ENCODE measurements at places on chromosomes 4 and X.
A peak's percentile ranks its signal among the peaks of the same experiment; 100 is the strongest.

GRCh38 chr4:16227462-16227868 lies 1.2 kb upstream of the TAPT1 start:
- DNase-seq: no peak

DNA sequence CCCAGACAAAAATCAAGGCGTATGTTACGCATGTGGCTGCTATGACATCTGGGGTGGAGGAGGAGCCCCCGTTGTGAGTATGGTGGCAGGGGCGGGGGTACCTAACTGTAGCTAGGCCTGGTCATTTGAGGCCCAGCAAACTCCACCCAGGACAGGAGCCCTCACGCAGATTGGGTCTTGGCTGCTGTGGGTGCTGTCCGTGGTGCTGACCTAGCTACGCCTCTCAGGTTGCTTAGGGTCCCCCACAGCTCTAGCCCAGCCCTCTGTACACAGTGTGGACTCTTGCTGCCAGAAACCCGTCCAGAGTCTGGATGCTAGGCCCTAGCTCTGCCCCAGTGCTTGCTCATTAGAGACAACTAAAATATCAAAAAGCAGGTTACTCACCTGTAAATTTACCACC lies 146.7 kb upstream of the PSAPL1 start:
- DNase-seq: no peak

DNA sequence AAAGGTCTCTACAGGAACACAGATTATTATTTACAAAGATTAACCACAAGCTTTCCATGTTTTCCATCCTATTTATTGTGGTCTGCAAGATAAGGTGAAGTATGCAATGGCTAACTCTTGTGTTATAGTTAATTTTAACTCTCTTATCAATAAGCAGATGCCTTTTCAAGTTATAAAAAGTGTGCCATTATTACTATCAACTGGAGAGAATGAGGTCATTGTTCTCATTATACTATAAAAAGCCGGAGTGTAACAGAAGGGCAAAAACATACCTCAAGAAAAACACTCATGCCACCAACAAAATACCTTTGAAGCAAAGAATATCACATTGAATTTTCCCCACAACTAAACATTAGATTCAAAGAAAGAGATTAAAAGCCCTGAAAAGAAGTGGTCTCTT lies 52.0 kb upstream of the SORBS2 start:
- DNase-seq: no peak

GRCh38 chr4:124997124-124997523 lies 284.6 kb upstream of the ANKRD50 start:
- no peak for DNase-seq

- peak; percentile 84 for DNase-seq
Observed at GRCh38 chr4:119087656-119088055, 48.0 kb upstream of the MYOZ2 start.

- no peak for DNase-seq
Observed at GRCh38 chr4:75542824-75543223, 13.0 kb upstream of the ODAPH start.

- no peak for DNase-seq
Observed at GRCh38 chrX:47595716-47596251, 13.5 kb downstream of the TIMP1 start.

DNA sequence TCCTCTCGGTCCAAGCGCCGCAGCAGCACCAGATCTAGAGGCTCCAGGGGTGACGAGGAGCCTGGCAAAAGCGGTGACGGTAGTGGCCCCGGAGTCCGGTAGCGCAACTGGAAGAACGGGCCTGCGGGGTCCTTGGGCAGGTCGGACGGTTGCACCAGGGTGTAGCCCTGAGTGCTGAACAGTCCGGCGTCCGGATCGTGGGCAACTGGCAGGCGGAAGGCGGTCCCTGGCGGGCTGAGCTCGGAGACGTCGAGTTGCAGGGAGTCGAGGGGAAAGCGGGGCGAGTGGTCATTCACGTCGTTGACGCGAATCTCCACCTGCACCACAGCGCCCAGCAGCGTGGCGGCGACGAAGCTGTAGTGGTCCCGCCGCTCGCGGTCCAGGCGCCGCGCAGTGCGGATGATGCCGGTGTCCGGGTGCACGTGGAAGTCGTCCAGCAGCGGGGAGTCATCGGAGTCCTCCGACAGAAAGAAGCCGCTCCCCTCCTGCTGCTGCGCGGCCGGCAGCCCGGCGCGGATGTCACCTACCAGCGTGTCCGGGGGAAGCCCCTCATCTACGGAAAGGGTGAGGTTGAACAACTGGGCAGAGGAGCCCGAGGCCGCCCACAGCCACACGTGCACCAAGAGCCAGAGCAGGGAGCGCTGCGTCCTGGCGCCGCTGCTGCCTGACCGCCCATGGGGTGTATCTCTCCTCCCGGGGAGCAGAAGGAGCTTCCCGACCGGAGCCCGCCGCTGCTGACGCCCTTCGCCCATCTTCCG lies 837 bp downstream of the DCHS2 start:
- DNase-seq: no peak

Measured in NCI-H69 (cell line).